ENCODE measurements at places on chromosomes 7 and 10.

GRCh38 chr10:101828766-101829551, 10.7 kb upstream of the OGA start:
- DNase-seq = no peak

GRCh38 chr7:74064696-74065095, 18.9 kb upstream of the LIMK1 start:
- no peak for DNase-seq

- DNase-seq = no peak
Observed at GRCh38 chr7:33743594-33743993, 161.7 kb upstream of the BMPER start.

GRCh38 chr10:30011956-30012647, 47.3 kb downstream of the JCAD start:
- no peak for DNase-seq

DNA sequence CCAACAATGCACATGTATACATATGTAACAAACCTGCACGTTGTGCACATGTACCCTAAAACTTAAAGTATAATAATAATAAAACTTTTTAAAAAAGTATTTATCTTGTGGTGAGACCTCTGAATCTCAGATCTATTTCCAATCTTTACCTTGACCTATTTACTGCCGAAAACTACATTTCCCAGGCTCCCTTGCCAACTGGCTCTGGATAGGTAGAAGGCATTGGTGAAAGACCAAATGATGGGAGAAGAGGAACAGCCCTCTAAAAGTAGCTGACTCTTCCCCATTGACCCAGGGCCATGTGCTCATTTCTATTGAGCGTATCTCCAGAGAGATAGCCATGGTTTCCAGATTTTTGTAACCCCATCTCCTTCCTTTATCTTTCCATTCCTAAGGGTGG, 247.4 kb downstream of the GPAM start:
- DNase-seq = no peak

DNA sequence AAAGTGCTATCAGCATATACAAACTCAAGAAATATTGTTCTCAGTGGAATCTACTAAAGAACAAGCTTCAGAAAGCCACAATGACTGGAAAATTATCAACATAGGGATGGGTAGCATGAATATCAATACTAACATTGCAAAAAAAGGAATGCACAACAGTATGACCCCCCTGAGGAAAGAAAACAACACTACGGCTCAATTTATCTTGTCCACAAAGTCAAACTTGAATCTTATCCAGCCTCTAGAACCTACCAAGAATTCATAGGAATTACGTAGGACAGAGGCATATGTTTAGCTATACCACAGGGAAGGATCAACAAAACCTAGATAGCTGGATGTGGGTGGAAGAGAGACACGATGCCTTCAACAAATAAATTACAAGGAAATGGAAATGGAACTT, 54.6 kb downstream of the AGMO start:
- no peak for DNase-seq

- DNase-seq = no peak
Observed at GRCh38 chr7:114334989-114335388, 79.6 kb upstream of the FOXP2 start.

DNA sequence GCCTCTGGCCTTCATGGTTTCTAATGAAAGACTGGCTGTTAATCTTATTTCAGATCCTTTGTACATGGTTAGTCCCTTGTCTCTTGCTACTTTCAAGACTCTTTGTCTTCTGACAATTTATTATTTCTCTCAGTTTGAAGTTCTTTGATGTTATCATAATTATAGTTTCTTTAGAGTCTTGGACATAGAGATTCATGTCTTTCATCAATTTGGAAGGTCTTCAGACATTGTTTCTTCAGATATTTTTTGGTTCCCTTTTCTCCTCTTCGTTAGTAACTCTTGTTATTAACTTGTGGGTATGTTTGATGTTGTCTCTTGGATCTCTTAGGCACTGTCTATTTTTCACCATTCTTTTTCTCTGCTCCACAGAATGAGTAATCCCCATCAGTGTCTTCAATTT, 8.7 kb downstream of the ZNF37A start:
- no peak for DNase-seq

- DNase-seq = no peak
Observed at GRCh38 chr10:84185526-84186175, 8.7 kb upstream of the CDHR1 start.

DNA sequence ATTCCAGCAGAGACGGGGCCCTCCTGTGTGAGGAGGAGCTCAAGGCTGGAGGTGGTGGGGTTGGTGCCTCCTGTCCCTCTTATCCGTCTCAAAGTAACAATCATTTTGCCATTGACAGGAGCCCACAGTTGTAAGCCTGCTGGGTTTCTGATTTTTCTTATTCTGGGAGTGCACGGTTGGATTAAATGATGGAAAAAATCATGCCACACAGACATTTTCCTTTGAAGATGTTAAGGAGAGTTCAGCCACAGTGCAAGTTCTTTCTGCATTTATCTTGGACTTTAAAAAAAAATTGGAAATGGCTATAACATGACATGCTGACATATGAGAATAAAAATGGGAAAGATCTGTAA, 8.4 kb upstream of the LYZL1 start:
- no peak for DNase-seq

GRCh38 chr7:46107610-46108217, 186.6 kb upstream of the IGFBP3 start:
- DNase-seq = no peak

DNA sequence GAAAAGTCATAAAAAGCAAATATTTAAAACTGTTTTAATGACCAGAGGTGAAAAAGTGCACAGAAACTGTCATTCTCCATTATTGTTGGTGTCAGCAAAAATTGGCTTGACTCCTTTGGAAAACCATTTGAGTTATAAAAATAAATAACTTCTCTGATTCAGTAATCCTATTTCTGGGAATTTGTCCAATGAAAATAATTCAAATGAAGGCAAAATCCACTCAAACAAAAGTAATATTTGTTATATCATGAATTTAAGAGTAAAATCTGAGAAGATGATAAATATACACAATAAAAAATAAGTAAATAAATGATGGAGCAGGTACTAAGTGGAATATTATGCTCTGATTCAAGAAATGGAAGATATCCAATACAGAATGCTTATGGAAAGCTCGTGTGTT, 326.6 kb upstream of the KLF6 start:
- DNase-seq = no peak

DNA sequence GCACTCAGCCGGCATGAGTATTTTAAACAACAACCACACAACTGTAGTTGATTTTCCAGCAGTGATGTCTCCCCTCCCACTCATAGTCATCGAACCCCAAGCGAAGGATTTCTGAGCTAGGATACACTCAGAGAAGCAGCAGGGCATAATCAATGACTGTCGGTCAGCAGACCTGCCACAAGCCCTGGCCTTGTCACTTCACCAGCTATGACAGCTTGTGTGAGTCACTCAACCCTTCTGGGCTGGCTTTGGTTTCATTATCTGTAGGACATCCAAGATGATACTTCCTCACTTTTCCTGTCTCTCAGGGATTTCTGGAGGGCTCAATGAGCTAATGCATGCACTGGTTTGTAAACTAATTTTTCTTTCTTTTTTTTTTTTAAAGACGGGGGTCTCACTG, 22.0 kb upstream of the UBE3C start:
- no peak for DNase-seq

- DNase-seq = no peak
Observed at GRCh38 chr7:148473703-148474480, 116.7 kb upstream of the C7orf33 start.

GRCh38 chr10:59847326-59847725, 59.0 kb downstream of the CCDC6 start:
- DNase-seq = no peak

- DNase-seq = no peak
Observed at GRCh38 chr10:13527864-13528122, 1.0 kb downstream of the BEND7 start.

DNA sequence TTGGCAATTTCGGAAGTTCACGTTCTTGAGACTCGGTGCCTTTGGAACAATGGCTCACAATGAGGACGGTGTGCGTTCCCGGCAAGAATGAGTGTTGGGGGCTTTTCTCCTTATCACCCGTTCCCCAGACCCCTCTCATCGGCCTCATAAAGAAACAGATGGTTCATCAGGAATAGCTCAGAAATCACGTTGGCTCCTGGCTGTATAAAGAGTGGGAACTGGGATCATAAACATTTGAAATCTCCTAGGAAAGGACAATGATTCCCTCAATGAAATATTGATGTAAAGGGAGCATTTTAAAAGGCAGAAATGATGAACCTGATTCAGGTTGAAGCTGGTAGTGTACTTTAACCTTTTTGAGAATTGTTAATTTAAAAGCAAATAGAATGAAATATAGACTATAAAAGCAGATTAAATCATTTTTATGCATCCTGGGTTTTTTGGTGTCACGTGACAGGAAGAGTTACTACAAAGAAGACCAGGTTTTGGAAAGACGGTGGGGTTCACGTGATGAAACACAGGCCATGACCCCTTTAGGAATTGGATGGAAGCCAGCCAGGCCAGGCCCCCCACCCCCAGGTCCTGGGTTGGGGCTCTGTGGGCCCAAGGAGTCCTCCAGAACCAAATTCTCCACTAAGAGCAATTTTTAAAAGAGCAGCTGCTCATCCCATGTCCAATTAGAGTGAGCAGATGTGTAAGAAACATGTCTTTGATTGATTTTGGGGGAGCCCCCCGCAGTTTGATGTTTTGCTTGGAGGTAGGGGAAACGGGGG, 63.0 kb downstream of the CUX1 start:
- no peak for DNase-seq

DNA sequence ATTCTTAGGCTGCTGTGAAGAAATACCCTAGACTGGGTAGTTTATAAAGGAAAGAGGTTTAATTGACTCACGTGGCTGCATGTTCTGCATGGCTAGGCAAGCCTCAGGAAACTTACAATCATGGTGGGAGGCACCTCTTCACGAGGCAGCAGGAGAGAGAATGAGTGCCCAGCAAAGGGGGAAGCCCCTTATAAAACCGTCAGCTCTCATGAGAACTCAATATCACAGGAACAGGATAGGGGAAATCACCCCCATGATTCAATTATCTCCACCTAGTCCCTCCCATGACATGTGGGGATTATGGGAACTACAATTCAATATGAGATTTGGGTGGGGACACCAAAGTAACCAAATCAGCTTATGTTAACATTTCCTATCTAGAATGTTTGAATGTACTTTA, 259.2 kb downstream of the TWIST1 start:
- no peak for DNase-seq

GRCh38 chr10:49187950-49188761, at the start of gene TMEM273:
TMEM273 (minus strand) TSS chr10:49188391; CDS start chr10:49188336, 55 bp downstream.
- no peak for DNase-seq

- DNase-seq = no peak
Observed at GRCh38 chr10:113236998-113237397, 287.0 kb downstream of the TCF7L2 start.

GRCh38 chr7:95469187-95469586, 16.6 kb upstream of the ASB4 start:
- DNase-seq = no peak

DNA sequence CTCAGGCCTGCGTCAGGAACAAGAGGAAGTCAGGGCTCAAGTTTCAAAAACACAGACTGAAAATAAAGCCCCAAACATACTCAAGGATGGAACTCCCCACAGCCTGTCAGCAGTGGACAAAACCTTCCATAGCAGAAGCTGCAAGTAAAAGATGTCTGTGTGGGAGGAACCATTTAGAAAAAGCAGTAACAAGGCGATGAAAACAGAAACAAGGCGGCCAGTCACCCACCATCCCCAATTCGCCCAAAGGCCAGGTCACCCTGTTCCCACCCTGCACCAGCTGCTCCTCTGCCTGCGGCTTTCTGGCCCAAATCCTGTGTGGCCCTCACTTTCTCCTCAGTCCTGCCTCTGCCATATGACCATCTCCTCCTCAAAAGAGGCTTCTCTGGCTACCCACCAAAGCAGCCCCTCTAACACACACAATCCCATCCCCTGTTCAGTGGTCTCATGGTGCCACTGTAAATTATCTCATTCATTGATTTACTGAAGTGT, 27.8 kb downstream of the KCNMA1 start:
- DNase-seq = no peak

DNA sequence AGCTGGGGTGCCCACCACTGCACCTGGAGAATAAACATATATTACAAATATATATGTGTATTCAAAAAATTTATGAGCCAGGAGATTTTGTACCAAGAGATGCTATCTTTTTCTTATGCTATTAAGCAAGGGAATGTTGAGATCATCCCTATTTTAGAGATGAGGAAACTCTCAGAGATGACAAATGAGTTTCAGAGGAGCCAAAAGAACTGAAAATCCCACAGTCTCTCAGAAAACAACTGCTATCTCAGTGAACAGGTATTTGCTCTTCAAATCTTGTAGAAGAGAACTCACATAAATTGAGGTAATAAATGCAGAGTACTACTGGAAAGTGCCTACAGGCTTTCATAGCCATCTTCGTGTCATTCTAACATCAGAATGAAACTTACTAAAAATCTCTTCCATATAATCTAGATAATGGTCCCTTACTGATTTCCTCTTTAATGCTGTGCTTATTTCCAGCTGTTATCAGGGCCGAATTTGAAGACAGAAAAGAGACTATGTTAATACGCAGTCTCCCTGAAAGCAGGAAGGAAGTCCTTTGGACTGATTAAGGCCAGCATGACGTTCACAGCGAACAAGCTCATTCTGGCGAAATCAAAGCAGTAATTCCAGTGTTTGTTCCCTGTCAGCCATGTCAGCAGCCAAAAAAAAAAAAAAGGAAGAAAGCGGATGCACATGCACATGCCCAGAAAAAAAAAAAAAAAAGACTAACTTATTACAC, 29.4 kb upstream of the ANAPC16 start:
- DNase-seq = no peak

- DNase-seq = no peak
Observed at GRCh38 chr7:2006921-2007381, 225.8 kb downstream of the MAD1L1 start.

GRCh38 chr7:116836911-116837310, 25.5 kb upstream of the CAPZA2 start:
- no peak for DNase-seq

- no peak for DNase-seq
Observed at GRCh38 chr7:137670222-137671064, 176.3 kb downstream of the DGKI start.

GRCh38 chr10:7318836-7319235, 92.0 kb downstream of the SFMBT2 start:
- no peak for DNase-seq

- DNase-seq = no peak
Observed at GRCh38 chr10:90352288-90352687, 505.6 kb downstream of the HTR7 start.

- DNase-seq = no peak
Observed at GRCh38 chr7:124924906-124925305, 4.7 kb downstream of the POT1 start.

- DNase-seq = no peak
Observed at GRCh38 chr7:28044825-28045224, 135.8 kb downstream of the JAZF1 start.

Measured in central memory CD8-positive, alpha-beta T cell (primary cell).